ENCODE measurements at places on chromosomes 11 and 22. TPM values are rescaled to one million over a fixed set of nuclear protein-coding genes. Genes with fewer than 3 reads are reported as not detected.

- peak; percentile 62 for DNase-seq
Observed at GRCh38 chr22:50114221-50115021, 24.6 kb downstream of the MOV10L1 start.

GRCh38 chr11:47688991-47689390 is 26.2 kb downstream of the AGBL2 start:
- no peak for DNase-seq

DNA sequence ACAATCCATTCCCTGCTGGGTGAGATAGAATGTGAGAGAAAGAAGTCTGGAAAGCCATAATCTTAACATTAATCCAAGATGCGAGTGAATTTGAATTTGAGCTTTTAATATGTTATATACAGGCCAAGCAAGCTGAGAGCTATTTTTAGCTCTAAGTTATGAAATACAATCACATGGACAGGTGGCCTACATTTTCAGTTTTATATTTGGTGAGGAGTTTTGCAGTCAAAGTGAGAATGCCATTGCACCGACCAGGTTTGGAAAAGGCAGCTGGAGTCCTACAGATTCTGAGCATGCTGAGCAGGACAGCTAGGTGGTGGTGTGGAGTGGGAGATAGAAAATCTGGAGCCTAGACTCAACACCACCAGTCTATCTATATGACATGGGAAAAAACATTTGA is 12.0 kb downstream of the OR5B21 start:
- DNase-seq = no peak

GRCh38 chr22:47000888-47001287 is 238.4 kb downstream of the TBC1D22A start:
- DNase-seq = peak; percentile 15

GRCh38 chr11:44638032-44638431 is 72.6 kb downstream of the CD82 start:
- no peak for DNase-seq

DNA sequence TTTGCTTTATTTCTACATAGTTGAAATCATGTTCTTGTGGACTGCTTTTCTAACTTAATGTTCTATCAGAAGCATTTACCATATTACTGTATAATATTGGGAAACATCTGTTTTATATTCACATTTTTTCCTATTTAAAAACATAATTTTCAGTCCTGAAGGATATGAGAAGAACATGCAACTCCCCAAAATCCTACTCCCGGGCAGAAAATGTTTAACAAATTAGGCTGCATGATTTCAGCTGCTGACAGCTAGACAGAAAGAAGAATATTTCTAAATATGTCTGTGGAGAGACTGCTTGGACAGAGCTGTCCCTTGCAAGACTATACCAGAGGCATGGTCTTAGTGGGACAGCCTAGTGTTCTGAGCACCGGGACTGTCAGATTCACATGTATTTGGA is 15.7 kb upstream of the AMPD3 start:
- no peak for DNase-seq

DNA sequence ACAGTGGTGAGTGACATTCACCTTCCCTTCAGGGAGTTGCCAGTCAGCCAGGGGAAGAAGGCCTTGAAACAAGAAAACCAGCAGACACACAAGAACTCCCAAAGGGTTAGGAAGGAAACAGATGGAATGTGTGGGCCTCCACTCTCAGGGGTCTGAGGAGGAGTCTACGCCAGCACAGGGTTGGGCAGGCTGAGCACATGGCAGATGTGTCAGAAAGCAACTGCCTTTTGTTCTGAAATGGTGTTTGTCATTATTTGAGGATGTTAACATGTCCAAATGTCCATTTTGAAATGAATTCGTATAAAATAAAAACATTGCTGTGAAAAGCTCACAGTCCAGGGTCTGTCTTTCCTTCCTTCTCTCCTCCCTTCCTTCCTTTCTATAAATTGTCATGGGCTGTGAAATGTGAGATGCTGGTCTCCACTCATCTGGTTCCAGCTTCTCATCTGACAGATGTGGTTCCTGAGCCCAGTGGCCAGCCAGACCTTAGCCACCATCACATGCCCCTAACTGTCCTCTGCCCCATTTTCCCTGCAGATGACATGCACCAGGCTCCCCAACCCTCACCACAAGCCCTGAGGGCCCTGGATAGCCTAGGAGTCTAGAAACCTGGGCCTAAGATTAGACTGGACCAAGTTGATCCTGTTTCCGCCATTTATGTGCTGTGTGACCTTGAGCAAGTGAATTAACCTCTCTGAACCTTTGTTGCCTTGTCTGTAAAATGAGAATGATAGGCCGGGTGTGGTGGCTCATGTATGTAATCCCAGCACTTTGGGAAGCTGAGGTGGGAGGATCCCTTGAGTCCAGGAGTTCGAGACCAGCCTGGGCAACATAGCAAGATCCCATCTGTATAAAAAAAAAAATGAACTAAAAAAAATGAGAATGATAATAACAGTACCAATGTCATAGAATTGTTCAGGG is 56.2 kb upstream of the CRYBB3 start:
- no peak for DNase-seq

- DNase-seq = no peak
Observed at GRCh38 chr22:49147617-49148175, 680.0 kb downstream of the BRD1 start.

GRCh38 chr11:117238221-117238620 is 5.8 kb downstream of the RNF214 start:
- DNase-seq = no peak

- peak; percentile 88 for DNase-seq
Observed at GRCh38 chr11:65479184-65480145, 19.4 kb upstream of the MALAT1 start.

DNA sequence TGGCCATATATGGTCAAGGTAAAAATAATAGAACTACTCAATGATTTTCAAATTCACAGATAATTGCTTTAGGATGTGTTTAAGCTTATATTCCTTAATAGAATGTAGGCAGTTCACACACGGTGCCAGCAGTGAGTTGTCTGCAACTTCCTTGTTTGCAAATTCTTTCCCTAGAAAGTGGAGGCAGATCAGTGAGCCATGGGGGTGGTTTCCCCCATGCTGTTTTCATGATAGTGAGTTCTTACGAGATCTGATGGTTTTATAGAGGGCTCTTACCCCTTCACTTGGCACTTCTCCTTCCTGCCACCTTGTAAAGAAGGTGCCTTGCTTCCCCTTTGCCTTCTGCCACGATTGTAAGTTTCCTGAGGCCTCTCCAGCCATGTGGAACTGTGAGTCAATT is 111.8 kb upstream of the LMO1 start:
- no peak for DNase-seq

DNA sequence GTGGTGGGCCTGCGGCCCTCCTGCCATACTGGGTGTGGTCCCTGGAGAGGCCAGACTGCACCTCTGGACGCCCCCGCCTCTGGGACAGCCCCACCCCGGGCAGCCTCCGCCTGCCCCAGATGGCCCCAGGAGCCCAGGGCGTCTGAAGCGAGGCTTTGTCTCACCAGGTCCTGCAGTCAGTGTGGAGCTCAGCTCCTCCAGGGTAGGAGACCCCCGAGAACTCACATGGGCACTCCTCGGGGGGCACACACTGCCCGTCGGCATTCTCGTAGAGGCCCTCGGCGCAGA is 10.4 kb downstream of the MUC6 start:
- DNase-seq = no peak

GRCh38 chr11:45108070-45109064 is 38.1 kb upstream of the PRDM11 start:
- DNase-seq = no peak

DNA sequence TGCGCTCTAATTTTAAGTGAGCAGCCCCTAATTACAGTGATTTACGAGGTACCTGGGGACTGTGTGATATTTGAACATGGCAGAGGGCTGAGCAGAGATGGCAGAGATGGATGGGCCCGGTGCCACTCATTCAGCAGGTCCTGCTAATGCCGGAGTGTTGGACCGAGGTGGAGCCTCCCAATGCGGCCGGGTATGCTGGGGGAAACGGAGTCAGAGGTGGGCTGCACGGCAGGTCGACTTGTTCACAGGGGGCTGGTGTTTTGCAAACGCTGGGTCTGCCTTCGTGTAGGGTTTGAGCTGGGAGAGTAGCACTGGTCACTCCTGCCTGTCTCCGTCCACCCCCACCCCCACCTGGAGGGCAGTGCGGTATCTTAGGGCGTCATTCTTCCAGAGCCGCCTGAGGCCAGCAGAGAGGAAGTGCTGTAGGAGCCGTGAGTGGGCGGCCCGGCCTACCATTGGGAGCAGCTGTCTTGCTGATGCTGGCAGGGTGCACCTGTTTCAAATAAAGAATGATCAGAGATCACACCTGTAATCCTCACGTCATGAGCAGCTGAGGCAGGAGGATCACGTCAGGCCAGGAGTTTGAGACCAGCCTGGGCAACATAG is 122.6 kb downstream of the IGLL1 start:
- no peak for DNase-seq

DNA sequence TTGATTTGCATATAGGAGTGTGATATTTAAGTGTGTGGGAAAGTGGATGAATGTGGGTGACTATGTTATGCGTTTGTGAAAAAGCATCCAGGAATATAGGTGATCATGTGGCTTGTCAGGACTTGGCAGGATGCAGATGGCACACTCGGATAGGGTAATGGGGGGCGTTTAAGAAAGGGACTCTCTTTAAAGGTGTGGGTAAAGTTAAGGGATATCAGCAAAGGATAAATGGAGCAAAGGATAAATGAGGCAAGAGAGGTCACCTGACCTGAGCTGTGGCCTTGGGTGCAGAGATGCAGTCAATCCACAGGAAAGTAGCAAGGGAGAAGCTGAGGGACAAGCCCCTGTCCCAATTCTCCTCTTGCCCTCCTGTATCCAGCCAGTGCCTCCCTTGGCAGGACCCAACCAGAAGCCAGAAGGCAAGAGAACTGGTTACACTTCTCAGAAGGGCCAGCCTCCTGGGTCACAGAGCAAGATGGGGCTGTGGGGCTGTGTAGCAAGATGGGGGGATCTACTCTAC is 47.5 kb upstream of the GRAMD1B start:
- no peak for DNase-seq

DNA sequence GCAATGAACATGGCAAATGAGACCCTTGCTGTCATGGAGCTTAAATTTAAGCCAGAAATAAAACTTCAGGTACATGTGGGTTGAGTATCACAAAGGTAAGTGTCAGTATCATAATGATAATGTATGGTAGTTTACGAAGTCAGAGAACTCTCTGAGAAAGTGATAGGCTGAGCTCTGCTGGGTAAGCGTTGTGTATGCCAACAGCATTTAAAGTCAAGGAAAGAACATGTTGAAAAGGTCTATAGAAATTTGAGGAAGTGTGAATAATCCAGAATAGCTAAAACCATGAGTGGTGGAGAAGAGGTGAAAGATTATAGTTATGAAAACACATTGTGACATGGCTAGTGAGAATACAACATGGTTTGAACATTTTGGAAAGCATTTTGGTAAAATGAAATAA is 17.4 kb upstream of the CTSC start:
- DNase-seq = no peak

The APOL3 gene
- 12.4 TPM for total RNA-seq

The IFTAP gene
- total RNA-seq = 41.1 TPM

The OR4D10 gene
- total RNA-seq = not detected

The LRFN4 gene
- 8.1 TPM for total RNA-seq

The TRPC6 gene
- total RNA-seq = not detected

The ANGPTL5 gene
- not detected for total RNA-seq

Data from M059J (cell line).